ENCODE measurements at places on chromosomes 16 and 17. TPM values are rescaled to one million over a fixed set of nuclear protein-coding genes. Genes with fewer than 3 reads are reported as not detected.
A peak's percentile ranks its signal among the peaks of the same experiment; 100 is the strongest.

DNA sequence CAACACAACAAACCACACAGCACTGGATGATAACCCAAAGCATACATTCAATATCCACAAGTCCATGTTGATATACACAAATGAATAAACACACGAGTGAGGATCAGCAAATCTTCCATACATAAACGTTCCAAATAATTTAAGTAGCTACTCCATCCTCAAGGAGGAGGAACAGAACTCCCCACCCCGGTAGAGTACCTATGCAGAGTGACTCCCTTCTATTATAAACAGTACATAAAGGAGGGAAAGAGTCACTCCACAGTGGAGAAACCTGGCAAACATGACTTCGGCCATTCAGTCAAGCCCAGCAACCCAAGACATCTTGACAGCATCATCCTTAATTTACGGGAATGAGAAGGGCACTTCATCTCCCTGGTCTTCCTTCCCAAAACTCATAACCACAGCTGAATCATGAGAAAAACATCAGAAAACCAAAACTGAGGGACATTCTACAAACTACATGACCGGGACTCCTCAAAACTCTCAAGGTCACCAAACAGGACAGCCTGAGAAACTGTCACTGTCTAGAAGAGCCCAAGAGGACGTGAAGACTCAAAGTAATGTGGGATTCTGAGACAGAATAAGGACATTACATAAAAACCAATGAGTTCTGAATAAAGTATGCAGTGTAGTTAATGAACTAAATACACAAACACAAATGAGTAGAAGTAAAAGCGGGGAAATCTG, 5.6 kb downstream of the USP22 start:
- DNase-seq, result no peak

DNA sequence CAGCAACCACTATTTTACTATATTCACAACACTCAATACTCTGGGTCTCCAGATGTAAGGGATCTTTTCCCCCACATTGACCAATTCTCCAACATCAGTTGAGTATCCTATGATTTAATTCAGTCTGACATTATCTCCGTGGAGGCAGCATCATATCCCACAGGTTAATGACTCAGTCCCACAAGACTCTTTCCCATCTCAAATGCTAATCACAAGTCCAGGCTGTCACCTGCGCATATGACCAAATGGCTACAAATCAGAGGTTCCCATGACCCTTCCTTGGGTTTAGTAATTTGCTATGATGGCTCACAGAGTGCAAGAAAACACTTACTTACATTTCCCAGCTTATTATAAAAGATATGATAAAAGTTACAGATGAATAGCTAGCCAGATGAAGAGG, 18.7 kb downstream of the ACSM3 start:
- DNase-seq, result no peak

- no peak for DNase-seq
Observed at GRCh38 chr16:6777624-6778023, 555.0 kb upstream of the RBFOX1 start.

DNA sequence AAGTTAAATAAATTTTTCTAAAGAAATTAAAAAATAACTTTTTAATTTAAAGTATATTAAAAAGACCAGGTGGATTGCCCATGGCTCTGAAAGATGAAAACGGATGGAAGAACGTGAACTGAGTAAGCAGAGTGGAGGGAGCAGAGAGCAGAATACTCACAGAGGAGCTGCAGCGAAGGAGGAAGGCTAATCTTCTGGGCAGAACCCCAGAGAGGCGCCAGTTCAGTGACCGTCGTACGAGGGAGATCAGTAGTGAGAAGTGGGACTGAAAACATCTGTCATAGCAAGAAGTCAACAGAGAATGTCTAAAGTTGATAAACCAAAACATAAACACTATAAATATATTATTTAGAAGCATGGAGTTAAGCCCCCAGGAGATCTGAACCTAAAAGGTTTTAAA, 34.9 kb downstream of the UBE2G1 start:
- no peak for DNase-seq

- DNase-seq, result no peak
Observed at GRCh38 chr17:57668332-57668731, 76.8 kb downstream of the CCDC182 start.

GRCh38 chr17:47717979-47718621, 14.9 kb upstream of the TBX21 start:
- DNase-seq, result no peak

DNA sequence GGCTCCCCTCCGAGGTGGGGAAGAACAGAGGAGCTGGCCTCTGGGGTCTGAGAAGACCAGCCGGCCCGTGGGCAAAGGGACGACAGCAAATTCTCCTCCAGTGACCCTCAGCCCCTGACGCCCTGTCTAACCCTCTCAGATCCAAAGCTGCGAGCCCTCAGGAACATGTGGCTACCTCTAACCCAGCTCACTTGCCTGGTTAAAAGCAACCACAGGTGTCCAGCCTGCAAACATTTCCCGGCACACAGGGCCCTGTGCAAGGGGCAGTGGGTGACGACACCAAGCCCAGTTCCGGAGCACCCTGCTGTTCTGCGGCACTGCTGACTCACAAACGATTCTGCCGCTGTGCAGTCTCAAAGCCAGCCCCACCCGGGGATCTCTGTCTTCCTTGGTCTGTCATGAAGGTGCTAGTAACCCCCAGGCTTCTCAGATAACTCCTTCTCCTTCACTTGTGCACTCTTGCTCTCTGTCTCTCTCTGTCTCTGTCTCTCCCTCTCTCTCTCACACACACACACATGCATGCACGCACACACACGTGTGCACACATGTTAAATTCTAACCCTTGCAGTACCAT, 23.0 kb downstream of the WNT3 start:
- DNase-seq, result no peak

Gene SGF29
- 47.1 TPM for total RNA-seq

GRCh38 chr17:10144456-10144855, 54.0 kb downstream of the GAS7 start:
- no peak for DNase-seq

DNA sequence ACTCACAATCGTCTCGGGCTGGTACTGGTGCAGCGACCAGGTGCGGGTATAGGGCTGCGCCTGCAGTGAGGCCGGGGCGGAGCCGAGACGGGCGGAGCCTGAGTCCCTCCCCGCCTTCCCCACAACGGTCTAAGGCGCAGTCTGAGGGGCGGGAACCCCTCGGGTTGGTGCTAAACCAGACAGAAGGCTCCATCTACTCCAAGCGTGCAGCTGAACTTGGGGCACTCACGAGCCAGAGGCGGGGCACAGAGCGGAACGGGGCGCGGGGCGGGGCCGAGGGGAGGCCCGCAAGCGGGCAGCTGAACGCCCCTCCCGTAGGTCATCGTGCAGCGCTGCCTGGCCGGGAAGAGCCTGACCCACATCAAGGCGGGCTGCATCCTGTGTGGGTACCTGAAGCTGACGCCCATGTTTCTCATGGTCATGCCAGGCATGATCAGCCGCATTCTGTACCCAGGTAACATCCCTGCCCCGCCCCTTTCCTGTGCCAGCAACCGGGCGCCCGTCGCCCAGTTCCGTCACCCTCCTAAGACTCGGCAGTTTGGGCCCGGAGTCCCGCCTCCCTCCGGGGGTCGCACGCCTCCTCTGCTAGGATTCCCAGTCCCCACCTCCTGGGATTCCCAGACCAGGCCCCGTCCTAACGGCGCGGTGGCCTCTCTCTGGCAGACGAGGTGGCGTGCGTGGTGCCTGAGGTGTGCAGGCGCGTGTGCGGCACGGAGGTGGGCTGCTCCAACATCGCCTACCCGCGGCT, 5.0 kb downstream of the SLC5A2 start:
- DNase-seq, result no peak

DNA sequence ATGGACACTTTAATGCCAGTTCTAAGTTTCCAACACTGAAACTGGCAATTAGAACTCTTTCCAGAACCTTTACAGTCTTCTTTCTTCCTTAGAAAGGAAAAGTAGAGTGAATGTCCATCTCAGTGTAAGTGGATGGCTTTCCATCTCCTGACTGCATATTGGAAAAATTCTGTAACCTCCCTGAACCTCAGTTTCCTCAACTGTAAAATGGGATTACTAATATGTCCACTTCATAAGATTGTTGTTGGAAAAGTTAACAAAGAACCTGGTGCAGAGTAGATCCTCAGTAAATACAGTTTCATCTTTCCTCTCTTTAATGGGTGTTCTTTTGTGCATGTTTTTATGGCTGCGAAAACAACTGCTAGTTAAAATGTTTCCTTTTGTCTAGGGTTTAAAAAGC, 2.6 kb downstream of the TMEM98 start:
- DNase-seq, result no peak

DNA sequence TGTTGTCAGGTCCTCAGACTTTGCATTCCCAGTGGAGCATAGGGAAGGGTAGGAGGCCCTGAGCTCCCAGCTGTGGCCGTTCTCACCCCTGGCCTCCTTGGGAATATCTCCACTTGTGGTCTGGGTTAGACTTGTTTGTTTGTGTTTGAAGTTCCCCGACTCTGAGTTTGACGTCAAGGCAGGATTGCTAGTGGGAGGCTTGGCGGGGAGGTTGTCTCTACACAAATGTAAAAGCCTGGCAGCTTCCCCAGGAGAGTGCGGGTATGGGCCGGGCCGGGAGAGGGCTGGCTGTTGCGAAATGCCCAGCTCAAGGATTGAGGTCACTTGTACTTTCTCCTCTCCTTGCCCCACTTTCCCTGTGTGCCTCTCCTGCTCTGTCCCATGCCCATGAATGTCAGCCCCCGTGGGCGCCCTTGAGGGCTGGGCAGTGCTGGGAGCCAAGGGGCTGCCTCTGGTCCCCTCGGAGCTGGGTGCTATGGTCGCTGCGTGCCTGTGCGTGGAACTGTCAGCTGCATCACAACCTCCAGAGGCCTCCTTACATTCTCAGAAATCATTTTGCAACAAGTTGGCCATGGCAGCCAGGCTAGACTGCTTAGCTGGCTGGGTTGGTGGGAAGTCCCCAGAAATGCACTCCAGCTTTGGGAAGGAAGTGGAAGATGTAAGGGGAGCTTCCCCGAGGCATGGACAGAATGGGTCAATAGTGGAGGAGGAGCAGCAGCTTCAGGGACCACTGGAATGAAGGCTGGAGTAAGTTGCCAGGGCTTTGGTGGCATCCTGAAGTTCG, 84.3 kb downstream of the KSR1 start:
- peak; percentile 96 for DNase-seq

GRCh38 chr17:19371259-19372010, 6.9 kb upstream of the MAPK7 start:
- DNase-seq, result peak; percentile 53

GRCh38 chr16:54204756-54205155, 81.8 kb downstream of the IRX3 start:
- peak; percentile 25 for DNase-seq

Gene CACNG3
- not detected for total RNA-seq

Gene FMNL1
- 8.9 TPM for total RNA-seq

DNA sequence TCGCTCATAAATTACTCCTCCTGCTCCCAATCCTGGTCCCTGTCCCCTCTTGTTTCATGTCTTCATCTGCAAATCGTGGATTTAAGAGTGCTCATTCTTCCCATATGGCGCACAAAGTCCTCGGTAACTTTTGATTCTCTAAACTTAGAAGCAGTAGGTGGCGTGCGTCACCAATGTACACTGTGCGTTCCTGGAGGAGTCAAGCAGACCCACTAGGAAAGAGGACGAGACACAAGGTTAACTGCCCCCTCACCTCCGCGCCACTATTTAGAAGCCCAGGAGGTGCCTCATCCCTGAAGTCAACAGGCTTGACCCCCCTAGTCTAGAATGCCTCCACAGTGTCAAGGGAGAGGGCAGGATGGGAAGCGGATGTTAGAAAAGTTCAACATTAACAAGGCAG, 2.9 kb downstream of the SLC13A5 start:
- no peak for DNase-seq

DNA sequence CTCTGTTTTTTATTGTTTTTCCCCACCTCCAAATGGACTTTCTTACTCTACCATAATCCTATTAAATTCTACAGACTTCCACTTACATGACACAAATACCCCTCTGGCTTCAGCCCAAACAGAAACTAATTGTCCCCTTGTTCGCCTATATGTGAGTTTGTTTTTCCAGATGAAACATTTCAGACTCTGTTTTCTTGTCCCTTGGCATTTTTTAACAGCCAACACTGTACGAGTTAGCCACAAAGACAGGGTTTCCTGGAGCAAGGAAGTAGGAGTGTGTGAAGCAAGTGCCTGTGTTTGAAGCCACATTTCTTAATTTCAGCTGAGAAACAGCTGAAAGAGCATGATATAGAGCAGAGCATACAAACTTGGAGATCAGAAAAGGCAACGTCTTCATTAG, 382.2 kb upstream of the CDH5 start:
- no peak for DNase-seq

Gene KDM6B
- 7.8 TPM for total RNA-seq

Gene ZNF469
- 0.68 TPM for total RNA-seq

DNA sequence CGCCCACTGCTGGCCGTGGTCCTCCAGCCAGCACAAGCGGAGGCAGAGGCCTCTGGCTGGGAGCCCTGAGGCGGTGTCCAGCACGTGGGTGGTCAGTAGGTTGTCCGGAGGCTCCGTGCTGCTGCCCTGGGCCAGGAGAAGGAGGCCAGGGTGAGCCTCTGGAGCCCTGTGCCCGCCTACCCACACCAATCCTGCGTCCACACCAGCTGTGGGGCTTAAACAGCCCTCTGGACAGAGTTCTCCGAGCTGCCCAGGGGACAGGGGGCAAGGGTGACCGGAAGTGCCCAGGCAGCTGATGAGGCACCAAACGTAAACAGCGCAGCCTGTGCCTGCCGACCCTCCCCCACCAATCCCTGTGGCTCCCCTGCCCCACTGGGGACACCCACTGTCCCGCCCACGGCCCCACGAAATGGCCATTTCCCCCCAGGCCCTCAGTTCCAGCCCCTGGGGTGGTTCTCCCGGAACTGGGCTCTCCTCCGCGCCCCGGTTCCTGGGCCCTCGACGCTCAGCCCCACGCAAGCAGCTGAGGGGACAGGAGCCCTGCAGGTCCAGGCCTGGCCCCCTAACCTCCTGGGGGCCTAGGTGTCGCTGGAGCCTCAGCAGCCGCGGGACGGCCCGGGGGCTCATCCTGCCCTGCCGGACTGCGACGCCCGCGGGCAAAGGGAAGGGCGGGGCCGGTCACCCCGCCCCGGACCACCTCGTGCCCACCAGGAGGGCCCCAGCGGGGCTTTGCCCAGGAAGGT, 27.9 kb upstream of the DBNDD1 start:
- DNase-seq, result peak; percentile 90

Gene MFAP4
- total RNA-seq, result 189 TPM

GRCh38 chr17:4161192-4161966, 18.4 kb downstream of the CYB5D2 start:
- DNase-seq, result no peak

- no peak for DNase-seq
Observed at GRCh38 chr17:72743037-72743467, 349.4 kb downstream of the SLC39A11 start.

DNA sequence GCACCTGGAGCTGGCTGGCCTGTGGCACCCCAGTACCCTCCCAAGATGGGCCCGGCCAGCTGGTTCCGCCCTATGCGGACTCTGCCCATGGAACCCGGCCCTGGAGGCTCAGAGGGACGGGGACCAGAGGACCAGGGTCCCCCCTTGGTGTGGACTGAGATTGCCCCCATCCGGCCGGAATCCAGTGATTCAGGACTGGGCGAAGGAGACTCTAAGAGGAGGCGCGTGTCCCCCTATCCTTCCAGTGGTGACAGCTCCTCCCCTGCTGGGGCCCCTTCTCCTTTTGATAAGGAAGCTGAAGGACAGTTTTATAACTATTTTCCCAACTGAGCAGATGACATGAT, 12.0 kb downstream of the TBX21 start:
- no peak for DNase-seq

GRCh38 chr17:15238057-15238456, 27.1 kb downstream of the PMP22 start:
- no peak for DNase-seq

- DNase-seq, result no peak
Observed at GRCh38 chr16:65745201-65745708, 621.2 kb upstream of the CDH5 start.

Gene KRTAP3-2
- not detected for total RNA-seq

Gene CCL15
- not detected for total RNA-seq

Gene ZFPM1
- 0.27 TPM for total RNA-seq

GRCh38 chr16:53817812-53818550, 114.0 kb downstream of the FTO start:
- DNase-seq, result no peak

Gene CTRL
- total RNA-seq, result 0.82 TPM
